ENCODE measurements at places on chromosomes 1 and 21. TPM values are rescaled to one million over a fixed set of nuclear protein-coding genes. Genes with fewer than 3 reads are reported as not detected.

GRCh38 chr1:230288641-230289349 is 137.3 kb downstream of the PGBD5 start:
- peak; percentile 8 for DNase-seq

The GPR3 gene
- total RNA-seq = not detected

DNA sequence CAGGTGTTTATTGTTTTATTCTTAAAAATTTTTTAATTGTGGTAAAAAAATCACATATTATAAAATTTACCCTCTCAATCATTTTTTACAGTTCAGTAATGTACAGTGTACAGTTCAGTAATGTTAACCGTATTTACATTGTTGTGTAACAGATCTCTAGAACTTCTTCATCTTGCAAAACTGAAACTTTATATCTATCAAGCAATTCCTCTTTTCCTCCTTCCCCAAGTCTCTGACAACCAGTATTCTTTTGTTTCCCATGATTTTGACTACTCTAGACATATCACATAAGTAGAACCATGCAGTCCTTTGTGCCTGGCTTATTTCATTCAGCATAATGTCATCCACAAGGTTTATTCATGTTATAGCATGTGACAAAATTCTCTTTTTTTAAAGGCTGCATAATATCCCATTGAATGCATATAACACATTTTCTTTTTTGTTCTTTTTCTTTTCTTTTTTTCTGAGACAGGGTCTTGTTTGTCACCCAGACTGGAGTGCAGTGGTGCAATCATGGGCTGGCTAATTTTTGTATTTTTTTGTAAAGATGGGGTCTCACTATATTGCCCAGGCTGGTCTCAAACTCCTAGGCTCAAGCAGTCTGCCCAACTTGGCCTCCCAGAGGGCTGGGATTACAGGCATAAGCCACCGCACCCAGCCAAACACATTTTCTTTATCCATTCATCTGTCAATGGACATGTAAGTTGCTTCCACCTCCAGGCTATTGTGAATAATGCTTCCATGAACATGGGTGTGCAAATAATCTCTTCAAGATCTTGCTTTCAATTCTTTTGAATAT is 17.2 kb upstream of the RCSD1 start:
- DNase-seq = no peak

The CLEC20A gene
- total RNA-seq = not detected

The TSSK3 gene
- 2.3 TPM for total RNA-seq

- DNase-seq = no peak
Measured at GRCh38 chr1:231159963-231160761, 1.7 kb upstream of the TRIM67 start.

The PLA2G2C gene
- total RNA-seq = not detected

The LCE6A gene
- total RNA-seq = not detected

DNA sequence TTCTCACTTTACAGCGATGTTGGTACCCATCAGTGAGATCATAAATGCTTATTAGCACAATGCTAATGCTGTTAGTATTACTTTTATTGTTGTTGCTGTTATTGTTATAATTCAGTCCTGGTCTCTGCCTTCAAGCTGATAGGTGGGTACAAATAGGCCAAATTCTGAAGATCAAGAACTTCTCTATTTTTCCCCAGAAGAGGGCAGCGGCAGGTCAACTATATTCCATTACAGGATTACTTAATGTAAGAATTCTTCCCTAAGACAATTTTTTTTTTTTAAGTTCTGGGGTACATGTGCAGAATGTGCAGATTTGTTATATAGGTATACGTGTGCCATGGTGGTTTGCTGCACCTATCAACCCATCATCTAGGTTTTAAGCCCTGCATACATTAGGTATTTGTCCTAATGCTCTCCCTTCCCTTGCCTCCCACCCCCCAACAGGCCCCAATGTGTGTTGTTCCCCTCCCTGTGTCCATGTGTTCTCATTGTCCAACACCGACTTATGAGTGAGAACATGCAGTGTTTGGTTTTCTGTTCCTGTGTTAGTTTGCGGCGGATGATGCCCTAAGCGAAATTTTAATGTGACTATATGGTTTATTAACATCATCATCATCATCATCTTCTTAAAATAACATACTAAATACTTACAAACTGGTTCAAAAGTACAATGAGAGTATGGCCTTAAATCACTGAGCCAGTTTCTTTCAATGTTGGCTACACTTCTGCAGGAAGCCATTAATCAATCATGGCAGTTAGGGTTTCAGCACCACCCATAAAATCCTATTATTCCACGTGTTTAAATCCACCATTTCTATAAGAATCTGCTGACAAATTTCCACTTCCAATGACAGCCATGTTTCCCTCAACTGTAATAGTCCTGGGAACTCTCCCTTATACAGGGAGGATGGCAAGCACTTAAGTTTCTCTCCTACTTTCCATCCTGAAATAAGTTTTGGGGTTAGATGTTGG is 19.2 kb downstream of the SLC19A2 start:
- peak; percentile 69 for DNase-seq

DNA sequence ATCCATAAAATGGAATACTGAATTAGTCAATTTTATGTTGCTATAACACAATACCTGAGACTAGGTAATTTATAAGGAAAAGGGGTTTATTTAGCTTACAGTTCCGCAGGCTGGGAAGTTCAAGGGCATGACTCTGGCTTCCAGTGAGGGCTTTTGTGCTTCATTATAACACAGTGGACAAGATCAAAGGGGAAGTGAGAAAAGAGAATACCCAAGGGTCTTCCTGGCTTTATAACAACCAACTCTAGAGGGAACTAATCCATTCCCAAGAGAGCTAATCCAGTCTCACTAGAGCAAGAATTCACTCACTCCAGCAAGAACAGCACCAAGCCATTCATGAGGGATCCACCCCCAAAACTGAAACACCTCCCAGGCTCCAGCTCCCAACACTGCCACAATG is 3.1 kb downstream of the KIFAP3 start:
- DNase-seq = no peak

- peak; percentile 94 for DNase-seq
Measured at GRCh38 chr1:162878000-162878596, 17.1 kb upstream of the CCDC190 start.

GRCh38 chr1:16012590-16013219 is 5.1 kb downstream of the HSPB7 start:
- DNase-seq = peak; percentile 70

DNA sequence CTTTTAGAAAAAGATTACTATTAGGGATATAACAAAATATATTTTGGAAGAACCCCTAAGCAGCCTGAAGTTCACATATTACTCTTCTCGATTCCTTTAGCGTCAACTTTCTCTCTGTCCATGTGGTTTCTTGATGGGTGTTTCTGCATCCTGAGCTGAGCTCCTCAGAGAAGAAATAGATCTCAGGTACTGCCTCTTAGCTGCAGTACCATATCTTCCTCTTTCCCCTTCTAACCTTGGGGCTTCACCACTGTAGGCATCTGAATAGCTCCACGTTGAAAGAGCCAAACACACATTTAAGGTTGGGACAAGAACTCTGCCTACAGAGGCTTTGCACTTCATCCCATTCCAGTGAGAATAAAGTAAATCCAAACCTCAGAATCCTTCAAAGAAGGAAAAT is 59.2 kb downstream of the SAMSN1 start:
- no peak for DNase-seq

The COL9A2 gene
- total RNA-seq = 7.0 TPM

DNA sequence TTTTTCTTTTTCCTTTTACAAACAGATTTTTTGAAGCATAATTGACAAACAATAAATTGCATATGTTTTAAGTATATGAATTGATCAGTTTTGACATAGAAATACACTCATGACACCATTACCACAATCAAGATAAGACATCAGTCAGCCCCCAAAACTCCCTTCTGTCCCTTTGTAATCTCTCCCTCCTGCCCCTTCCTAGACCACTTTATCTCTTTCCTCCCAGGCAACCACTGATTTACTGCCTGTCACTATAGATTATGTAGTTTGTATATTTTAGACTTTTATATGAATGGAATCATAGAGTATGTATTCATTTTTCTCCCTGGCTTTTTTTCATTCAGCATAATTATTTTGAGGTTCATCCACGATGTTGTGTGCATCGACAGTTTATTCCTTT is 6.9 kb upstream of the SYT14 start:
- no peak for DNase-seq

DNA sequence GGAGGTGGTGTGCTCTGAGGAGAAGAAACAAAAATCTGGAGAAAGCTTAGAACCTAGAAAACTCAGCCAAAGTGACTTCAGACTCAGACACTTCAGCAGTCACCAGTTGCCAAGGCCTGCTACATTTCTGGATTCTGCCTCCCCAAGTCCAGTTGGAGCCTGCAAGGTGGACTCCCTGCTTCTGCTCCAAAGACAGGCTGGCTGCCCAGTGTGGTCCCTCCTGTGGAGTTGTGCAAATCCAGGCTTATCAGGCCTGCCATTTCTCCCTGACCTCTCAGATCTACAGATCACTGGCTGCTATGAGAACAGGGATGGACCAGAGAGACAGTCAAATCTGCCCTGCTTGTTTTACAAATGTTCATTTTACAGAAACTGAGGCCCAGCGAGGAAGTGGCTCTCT is 9.9 kb downstream of the CACHD1 start:
- no peak for DNase-seq

GRCh38 chr1:29689372-29690030 is 453.2 kb downstream of the PTPRU start:
- no peak for DNase-seq

GRCh38 chr1:17141441-17142197 is 22.4 kb upstream of the PADI2 start:
- no peak for DNase-seq

- no peak for DNase-seq
Measured at GRCh38 chr21:18335651-18336236, 67.8 kb downstream of the TMPRSS15 start.

DNA sequence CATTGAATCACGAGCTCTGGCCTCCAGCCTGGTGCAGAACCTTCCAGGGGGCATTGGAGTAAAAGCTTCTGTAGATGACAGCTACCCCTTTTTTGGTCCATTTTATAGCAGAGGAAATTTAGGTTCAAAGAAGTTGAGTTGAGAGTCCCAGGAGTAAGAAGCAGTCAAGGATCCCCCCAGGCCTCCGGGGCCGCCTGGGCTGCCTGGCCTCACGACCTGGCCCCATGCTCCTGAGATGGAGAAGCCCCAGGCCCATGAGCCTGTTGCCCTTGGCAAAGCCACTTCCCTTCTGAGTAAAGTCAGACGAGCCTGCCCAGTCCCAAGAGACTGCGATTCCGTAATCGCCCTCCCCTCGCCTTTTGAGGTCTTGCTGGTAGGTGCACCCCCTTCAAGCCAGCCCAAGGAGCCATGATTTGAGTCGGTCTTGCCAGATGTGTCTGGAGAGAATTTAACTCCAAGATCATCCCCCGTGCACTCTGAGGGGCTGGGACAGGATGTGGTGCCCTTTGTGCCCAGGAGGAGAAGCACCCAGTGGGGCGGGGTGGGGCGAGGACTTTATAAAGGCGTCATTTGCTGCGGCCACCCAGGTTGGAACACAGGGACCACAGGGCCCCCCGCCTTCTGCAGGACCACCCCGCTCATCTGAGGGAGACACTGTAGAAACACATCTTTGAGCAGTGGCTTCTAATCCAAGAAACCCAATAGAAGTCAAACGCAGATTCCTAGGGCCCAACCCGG is 30.1 kb downstream of the PDE9A start:
- DNase-seq = no peak

- no peak for DNase-seq
Measured at GRCh38 chr1:15339570-15339969, 70.1 kb upstream of the EFHD2 start.

DNA sequence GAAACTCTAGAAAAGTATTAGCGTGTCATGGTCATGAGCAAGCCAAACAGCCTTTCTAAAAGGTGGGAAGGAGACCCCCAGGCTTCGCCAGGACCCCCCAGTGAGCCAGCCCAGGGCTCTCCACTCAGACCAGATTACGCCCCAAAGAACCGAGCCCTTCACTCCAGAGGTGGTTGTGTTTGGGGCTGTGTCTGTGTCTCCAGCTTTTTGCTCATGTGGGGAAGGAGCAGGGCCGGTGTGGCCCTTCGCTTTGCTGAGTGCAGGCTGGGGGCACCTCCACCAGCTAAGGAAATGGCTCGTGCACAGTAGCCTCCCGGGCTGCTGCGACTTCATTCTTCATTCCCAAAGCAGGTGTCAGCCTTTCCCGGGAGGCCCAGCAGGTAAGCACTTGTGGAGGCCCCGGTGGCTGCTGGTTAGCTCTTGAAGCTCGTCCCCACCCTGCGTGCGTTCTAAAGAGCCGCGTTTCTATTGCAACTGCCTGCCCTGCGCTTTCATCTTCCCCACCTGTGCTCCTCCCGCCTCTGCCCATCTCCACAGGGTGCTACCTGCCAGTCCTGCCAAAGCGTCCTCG is 531 bp downstream of the TSPEAR start:
- DNase-seq = no peak

- DNase-seq = peak; percentile 61
Measured at GRCh38 chr1:21899987-21900386, 37.1 kb downstream of the HSPG2 start.

GRCh38 chr1:44994309-44994898 is 8.0 kb upstream of the EIF2B3 start:
- DNase-seq = peak; percentile 14

DNA sequence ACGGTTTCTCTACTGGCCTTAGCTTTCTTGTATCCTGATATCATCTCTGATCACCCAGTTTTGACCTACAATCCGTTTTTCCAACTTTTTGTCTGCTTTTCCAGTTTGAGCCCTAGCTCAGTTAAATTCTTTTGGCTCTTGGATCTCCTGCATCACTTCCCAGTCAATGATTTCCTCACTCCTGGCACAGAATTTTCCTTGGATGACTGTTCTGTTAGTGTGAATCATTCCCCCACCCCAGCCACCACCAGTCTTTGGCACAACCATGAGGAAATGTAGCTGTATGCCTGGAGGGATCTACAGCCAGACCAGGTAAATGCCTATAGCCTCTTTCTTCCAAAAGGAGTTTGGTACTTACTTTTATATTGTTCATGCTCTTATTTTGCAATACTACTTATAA is 187.2 kb upstream of the PTGFR start:
- DNase-seq = peak; percentile 99

The OR2G6 gene
- total RNA-seq = not detected

The PCBP3 gene
- total RNA-seq = 1.2 TPM

DNA sequence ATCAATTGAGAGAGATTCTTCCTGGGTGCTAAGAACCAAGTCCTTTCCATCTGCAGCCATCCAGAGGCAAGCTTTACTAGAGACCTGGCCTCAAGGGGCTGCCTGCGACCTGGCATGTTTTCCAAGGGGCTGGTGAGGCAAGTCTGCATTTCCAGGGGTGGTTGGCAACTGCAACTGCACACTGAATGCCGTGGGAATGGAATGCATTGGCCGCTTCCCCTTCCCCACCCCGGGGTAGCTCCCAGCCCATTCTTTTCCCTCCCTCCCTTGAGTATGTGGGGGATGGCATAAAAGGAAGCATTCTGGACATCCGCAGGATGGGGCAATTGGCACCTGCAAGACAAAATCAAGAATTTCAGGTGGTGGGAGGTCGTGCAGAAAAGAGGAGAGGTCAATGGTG is 155.1 kb downstream of the IGSF21 start:
- DNase-seq = no peak
